ENCODE measurements at places on chromosomes 4 and X.
A peak's percentile ranks its signal among the peaks of the same experiment; 100 is the strongest.

- H3K4me1 ChIP-seq = no peaks in the 10 kb centered on the region
- no peak for DNase-seq
- no peaks in the 10 kb centered on the region for H3K36me3 ChIP-seq
- no peak overlapping the region for H3K27ac ChIP-seq
- no peak overlapping the region for H3K4me3 ChIP-seq
Measured at GRCh38 chrX:65999029-65999562, 40.8 kb downstream of the VSIG4 start.

GRCh38 chrX:1023676-1024075 lies 188.8 kb downstream of the CRLF2 start:
- H3K36me3 ChIP-seq = no peaks in the 10 kb centered on the region

DNA sequence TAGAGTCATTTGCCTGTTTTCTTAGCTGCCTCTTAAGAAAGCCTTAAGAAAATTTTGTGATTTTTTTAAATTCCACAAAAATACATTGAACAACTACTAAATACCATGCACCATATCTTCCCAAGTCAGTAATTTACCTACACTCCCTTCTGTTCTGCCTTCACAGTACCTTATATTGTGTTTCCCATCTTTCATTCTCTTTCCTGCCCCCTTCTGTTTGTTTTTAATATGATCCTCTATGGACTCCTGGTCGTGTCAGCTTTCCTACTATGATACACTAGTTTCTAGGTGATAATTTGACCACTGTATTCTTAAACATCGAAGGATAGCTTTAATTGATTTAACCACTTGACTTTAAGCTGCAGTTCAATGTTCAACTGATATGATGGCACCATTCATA lies 297.7 kb upstream of the HAND2 start:
- no peak overlapping the region for H3K27ac ChIP-seq
- no peak for DNase-seq

- peaks cover 14% of the 10 kb centered on the region for H3K4me1 ChIP-seq
- no peak overlapping the region for H3K4me3 ChIP-seq
- H3K27me3 ChIP-seq = no peaks in the 10 kb centered on the region
- peak overlapping the region; percentile 48 for H3K27ac ChIP-seq
- no peak for DNase-seq
- peaks cover 71% of the 10 kb centered on the region for H3K36me3 ChIP-seq
Measured at GRCh38 chrX:44898411-44899221, 25.6 kb downstream of the KDM6A start.

DNA sequence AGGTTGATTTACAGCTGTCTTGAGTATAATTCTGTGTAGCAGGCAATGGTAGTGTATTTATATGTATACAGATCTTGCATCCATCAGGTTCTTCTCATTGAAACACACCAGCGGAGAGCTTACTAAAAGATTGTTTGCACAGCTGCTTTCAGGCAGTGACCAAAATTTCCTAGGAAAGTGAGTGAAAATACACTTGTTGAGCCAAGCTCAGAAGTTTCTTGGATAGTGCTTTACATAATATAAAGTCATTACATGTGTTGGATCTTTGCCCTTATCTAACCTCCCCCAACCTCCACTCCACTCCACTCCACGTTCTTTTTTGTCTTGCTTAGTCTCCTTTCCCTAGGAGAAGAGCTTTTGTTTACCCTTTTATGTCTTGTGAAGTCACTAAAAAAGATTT lies 34.1 kb downstream of the CNKSR2 start:
- no peak for DNase-seq
- peaks cover 7% of the 10 kb centered on the region for H3K4me1 ChIP-seq
- H3K4me3 ChIP-seq = no peak overlapping the region
- H3K27me3 ChIP-seq = peaks cover 5% of the 10 kb centered on the region

- DNase-seq = no peak
- no peak overlapping the region for H3K4me3 ChIP-seq
- no peaks in the 10 kb centered on the region for H3K36me3 ChIP-seq
- peaks cover 3% of the 10 kb centered on the region for H3K27me3 ChIP-seq
- H3K4me1 ChIP-seq = no peaks in the 10 kb centered on the region
Measured at GRCh38 chrX:110341189-110342035, 17.2 kb upstream of the RTL9 start.

DNA sequence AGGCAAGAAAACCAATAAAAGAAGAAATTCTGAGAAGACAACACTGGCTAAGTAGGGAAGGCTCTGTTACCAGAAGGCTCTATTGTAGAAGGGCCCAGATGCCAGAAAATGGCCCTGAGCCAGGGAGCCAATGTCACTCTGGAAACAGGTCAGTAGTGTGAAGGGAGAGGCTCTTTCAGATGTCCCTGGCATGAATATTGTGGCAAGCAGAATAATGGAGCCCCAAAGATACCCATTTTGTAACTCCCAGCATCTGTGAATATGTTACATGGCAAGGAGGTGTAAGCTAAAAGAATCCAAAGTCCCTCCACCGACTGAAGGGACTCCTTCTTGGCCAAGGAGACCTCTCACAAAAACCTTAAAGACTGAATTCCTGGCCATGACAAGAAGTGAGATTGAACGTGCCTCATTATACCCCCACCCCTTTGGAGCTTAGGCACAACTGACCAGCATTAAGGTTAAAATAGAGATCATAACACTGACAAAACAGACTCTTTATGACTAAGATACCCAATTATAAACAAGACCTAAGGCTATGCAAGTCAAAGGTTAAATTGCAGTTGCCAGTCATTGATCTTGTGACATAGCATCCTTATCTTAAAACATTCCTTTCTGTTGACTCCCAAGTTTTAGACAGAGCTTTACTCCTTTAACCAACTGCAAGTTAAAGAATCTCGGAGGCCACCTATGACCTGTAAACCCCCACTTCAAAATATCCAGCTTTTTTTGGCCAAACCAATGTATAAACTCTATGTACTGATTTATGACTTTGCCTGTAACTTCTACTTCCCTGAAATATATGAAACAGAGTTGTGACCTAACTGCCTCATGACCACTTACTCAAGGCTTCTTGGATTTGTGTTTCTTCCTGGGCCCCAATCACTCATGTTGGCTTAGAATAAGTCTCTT lies 42.2 kb upstream of the SMIM10 start:
- no peaks in the 10 kb centered on the region for H3K27me3 ChIP-seq
- peaks cover 5% of the 10 kb centered on the region for H3K4me1 ChIP-seq
- no peaks in the 10 kb centered on the region for H3K36me3 ChIP-seq
- no peak for DNase-seq
- no peak overlapping the region for H3K4me3 ChIP-seq

- no peak overlapping the region for H3K4me3 ChIP-seq
- peaks cover 83% of the 10 kb centered on the region for H3K4me1 ChIP-seq
- DNase-seq = no peak
- peak overlapping the region; percentile 57 for H3K27ac ChIP-seq
Measured at GRCh38 chr4:139740121-139740520, 74.5 kb downstream of the MGST2 start.

DNA sequence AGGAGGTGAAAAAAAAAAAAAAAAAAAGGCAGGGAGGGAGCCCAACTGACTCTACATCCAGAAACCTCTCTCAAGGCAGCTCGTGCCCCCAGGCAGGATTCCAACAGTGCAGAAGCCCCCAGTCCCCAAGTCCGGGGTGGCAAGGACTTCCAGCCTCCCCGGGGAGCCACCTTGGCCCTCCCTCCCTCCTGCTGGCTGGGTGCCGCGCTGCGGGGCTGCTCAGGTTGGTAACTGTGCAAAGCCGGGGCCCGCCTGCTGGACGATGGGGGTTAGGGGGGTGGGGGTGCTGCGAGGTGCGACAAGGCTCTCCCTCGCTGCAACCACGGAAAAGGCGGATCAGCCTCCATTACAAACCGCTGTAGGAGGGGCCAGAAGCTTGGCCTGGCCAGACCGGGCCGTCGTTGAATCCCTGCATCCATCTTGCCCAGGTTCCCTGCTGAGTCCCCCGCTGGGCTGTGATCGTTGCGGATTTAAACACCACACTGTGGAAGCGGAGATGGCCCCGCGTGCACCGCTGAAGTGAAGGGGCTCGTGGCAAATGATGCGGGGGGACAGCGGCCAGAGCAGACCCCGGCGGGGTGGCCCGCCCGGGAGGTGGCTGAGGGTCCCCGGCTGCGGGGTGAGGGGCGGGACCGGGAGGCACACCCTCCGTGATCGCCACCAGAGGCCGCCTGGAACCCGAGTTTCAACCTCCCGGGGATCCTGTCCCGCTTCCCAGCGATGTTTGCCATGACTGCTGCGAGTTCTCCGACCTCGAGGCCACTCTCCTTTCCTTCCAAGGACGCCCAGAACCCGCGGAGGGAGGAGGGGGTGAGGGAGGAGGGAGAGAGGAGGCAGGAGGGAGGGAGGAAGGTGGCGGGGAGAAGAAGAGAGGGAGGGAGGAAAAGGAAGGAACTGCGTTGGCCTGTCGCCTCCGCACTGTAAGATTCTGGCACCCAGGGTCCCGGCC lies 58.0 kb upstream of the DDX3X start:
- no peaks in the 10 kb centered on the region for H3K36me3 ChIP-seq
- peak; percentile 66 for DNase-seq
- H3K27ac ChIP-seq = no peak overlapping the region
- H3K4me3 ChIP-seq = peak overlapping the region; percentile 84
- peaks cover 10% of the 10 kb centered on the region for H3K27me3 ChIP-seq

DNA sequence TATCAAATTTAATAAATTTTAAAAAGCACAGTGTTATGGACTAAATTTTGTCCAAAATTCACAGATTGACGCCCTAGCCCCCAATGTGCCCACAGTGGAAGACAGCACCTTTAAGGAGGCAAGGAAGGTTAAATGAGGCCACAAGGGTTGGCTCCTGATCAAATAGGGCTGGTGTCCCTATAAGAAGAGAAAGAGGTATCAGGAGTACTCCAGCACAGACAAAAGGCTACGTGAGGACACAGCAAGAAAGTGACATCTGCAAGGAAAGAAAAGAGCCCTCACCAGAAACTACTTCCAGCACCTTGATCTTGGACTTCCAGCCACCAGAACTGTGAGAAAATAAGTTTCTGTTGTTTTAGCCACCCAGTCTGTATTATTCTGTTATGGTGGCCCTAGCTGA lies 48.8 kb downstream of the FAM13A start:
- DNase-seq = no peak
- H3K4me3 ChIP-seq = no peak overlapping the region
- H3K4me1 ChIP-seq = no peaks in the 10 kb centered on the region

DNA sequence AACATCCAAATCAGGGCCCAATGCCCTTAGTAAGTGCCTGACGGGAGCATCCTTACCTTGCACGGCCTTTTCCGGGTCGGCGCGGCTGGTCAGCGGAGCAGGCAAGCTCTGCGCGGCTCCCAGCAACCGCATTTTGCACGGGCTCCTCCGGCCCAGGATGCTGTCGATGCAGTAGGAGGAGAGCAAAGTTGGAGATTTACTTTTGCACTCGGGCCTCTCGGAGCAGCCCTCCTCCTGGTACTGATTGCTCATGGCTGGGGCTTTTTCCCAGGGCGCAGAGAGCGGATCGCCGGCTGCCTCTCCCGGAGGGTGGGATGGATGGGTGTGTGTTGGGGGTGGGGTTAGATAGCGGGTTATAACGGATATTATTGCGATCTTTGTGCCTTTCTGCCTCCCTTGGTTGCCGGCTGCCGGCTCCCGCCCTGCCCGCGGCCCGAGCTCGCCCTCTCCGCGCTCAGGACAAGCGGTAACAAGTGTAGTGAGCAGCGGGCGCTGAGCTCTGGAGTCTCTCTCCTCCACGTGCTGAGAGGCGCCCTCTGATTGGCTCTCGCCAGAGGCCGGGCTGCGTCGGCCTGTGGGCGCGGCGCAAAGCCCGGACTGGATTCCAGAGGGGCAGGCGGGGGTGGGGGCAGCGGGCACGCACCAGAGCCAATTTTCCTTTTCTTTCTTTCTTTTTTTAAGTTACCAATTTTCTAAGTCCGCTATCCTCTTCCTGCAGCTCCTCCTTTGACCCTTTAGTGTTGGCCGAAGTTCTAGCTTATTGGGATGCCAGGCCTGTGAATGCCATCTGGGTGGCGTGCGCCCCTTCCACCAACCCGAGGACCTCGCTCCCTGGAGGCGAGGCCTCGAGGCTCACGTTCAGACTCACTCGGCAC lies at the start of gene ARX:
Gene ARX, minus strand, starts transcription at position 480 of the 875 bp plus-strand sequence. Its CDS starts 228 bp downstream, at position 252.
- peaks cover 19% of the 10 kb centered on the region for H3K4me1 ChIP-seq
- no peak within 1 kb of the TSS for H3K27ac ChIP-seq
- no peaks in the 10 kb centered on the region for H3K36me3 ChIP-seq
- peaks cover 97% of the 10 kb centered on the region for H3K27me3 ChIP-seq
- peak; percentile 82 for DNase-seq

DNA sequence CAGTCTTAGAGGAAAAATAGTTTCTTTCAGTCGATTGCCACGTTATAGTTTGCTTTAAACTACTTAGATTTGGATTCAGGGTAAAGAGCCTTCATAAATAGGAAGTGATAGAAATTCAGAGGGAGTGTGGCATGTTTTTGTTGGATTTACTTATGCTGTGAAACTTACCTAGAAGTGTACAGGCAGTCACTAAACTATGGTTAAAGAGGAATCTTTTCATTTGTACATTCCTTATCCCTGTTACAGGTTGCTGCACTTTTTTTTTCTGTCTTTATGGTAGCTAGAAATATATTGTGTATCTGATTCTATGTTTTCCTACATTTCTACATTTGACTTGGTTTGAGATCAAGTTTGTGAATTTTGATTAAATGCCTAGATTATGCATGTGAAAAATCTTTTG lies 19.1 kb downstream of the WWC2 start:
- no peak for DNase-seq
- peaks cover 27% of the 10 kb centered on the region for H3K4me1 ChIP-seq
- H3K27ac ChIP-seq = peak overlapping the region; percentile 93
- H3K36me3 ChIP-seq = peaks cover 31% of the 10 kb centered on the region
- no peak overlapping the region for H3K4me3 ChIP-seq

DNA sequence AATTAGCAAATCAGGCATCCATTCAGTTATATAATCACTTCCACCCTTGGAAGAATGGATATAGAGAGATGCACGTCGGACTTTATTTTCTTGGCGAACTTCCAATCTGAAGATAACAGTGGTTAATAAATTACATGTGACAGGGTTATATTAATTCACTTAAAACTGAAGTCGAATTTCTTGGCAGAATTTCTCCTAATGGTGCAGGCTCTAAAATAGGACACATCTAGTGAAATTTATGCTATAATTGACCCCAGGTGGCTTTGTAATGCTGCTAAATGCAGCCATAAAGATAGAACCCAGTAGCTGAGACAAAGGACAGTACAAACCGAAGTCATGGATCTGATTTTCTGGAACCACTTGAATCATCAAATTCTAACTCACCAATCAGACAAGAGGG lies 20.8 kb upstream of the SLC10A4 start:
- no peak overlapping the region for H3K27ac ChIP-seq
- no peaks in the 10 kb centered on the region for H3K4me1 ChIP-seq
- no peaks in the 10 kb centered on the region for H3K36me3 ChIP-seq
- DNase-seq = no peak

DNA sequence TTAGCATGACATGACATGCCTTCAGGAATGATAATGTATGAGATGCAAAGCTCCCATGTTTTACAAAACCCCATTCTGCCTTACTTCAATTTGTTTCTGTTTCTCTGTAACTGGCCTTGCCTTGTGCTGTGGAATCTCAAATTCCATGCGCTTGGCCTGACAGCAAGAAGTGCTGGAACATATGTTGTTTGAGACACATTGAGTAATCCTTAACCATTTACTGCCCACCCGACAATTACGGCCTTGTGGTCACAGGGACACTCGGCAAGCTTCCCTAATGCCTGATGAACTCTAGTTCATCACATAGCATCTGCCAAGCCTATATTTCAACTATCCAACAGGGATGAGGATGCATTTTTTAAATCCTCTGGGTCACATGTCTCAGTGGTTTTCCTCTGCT lies 226.4 kb upstream of the CASK start:
- no peak overlapping the region for H3K27ac ChIP-seq
- H3K4me1 ChIP-seq = peaks cover 7% of the 10 kb centered on the region
- no peak overlapping the region for H3K4me3 ChIP-seq
- no peaks in the 10 kb centered on the region for H3K36me3 ChIP-seq

Data from nephron progenitor cell (in vitro differentiated cells).